ENCODE measurements at places on chromosomes 3 and 15.
A peak's percentile ranks its signal among the peaks of the same experiment; 100 is the strongest.

- DNase-seq, result peak; percentile 62
Observed at GRCh38 chr3:49703443-49703927, 14.1 kb downstream of the RNF123 start.

DNA sequence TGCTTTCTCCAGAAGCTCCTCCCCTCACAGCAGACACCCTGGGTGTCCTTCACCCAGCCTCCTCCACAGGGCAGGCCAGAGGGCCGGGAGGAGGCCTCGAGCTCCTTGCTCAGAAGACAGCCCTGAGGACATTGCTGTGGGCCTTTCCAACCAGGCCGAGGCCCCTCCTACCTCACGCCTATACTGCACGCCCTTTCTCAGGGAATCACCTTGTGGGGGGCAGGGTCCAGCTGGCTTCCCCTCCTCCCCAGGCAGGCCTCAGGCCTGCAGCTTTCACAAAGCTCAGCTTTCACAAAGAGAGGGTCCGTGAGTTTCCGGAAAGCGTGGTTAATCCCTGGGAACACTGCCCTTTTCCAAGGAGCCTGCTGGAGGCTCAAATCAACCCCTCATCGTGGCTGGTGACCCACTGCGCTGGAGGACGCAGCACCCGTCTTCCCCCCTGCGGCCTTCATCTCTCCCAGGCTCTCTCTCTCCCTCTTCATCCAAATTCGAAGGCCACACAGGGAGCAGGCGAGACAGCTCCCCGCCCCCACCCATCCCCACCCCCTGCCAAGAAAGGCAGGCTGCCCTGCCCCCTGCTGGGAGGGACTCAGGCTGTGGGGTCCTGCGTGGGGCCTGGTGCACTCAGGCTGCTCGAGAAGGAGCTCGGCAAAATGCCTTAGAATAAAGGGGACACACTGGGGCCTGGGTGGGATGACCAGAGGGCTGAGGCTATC, 79.4 kb downstream of the OCA2 start:
- no peak for DNase-seq

DNA sequence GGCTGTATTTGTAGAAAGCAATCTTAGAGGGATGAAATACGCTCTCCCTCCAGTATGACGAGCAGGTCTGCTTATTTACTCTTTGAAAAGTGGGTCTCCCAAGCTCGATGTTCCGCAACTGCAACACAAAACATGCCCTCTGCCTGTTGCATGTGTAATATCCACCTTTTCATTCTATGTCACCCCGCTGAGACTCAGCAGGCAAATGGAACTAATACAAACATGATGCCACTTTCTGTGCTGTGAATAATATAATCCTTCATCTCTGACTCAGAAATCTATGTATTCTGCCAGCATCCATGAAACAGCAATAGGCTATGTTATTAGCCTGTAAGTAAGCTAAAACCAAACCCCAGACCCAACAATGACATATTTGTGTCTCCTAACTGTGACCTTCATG, 200.8 kb upstream of the TMCO5A start:
- DNase-seq, result no peak

- no peak for DNase-seq
Observed at GRCh38 chr15:91961357-91961756, 107.8 kb downstream of the SLCO3A1 start.

DNA sequence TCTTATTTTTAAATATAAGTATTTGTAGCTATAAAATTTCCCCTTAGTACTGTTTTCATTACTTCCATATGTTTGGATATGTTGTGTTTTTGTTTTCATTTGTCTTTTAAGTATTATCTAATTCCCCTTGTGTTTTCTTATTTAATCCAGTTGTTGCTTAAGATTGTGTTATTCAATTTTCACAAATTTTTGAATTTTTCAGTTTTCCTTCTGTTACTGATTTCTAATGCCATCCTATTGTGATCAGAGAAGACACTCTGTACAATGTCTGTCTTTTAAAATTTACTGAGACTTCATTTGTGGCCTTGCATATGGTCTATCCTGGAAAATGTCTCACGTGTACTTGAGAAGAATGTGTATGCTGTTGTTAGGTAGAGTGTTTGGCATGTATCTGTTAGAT, 795.6 kb upstream of the CFAP20DC start:
- no peak for DNase-seq

DNA sequence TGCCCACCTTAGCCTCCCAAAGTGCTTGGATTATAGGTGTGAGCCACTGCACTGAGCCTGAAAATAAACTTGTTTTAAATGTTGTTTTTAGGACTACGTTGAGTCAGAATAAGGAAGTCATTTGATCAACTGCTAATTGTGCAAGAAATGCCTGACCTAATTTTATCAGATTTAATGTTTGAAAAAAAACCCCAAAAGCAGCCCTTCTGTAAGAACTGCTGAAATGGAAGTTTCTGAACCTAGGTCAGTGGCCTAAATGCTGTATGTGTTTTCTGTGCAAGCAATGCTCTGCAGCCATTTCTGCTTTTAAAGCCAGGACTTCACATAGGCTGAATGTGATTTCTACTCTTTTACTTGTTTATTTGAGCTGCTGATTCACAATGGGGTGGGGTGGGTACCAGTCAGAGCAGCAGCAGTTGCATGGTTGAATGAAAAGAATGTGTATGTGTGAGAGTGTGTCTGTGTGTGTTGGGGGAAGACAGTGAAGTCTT, 6.6 kb downstream of the GPX1 start:
- DNase-seq, result peak; percentile 87
